Sciatic nerve (tissue), 2 donors: ENCODE measurements at places on chromosomes 16 and 17. TPM values are rescaled to one million over a fixed set of nuclear protein-coding genes. Genes with fewer than 3 reads are reported as not detected.

The USP32 gene
- total RNA-seq: 90.1 TPM

The TP53TG3C gene
- not detected for total RNA-seq

The CDH15 gene
- 1.2 TPM for total RNA-seq

The SCNN1G gene
- not detected for total RNA-seq

The KRT39 gene
- total RNA-seq: not detected

The MYH1 gene
- not detected for total RNA-seq

The TMEM238L gene
- not detected for total RNA-seq

The KRTAP4-3 gene
- total RNA-seq: not detected

The GUCY2D gene
- not detected for total RNA-seq

The MFAP4 gene
- 115 TPM for total RNA-seq

The FAM171A2 gene
- 3.7 TPM for total RNA-seq

The BCAS3 gene
- total RNA-seq: 42.5 TPM

The SOX15 gene
- total RNA-seq: 5.1 TPM

The SLFN12 gene
- total RNA-seq: 17.2 TPM

The FBXO39 gene
- total RNA-seq: 0.98 TPM

The TADA2A gene
- 52.0 TPM for total RNA-seq

The FMNL1 gene
- total RNA-seq: 39.6 TPM

The ITGAD gene
- 0.89 TPM for total RNA-seq

The SLC6A2 gene
- 1.1 TPM for total RNA-seq

The PRSS36 gene
- total RNA-seq: 4.3 TPM

The GNG13 gene
- not detected for total RNA-seq

The TTYH2 gene
- total RNA-seq: 46.7 TPM

The TMEM186 gene
- total RNA-seq: 8.1 TPM
